ENCODE measurements at places on chromosomes 1 and 21.

GRCh38 chr1:242629396-242629795, 104.9 kb upstream of the PLD5 start:
- no peak for DNase-seq

DNA sequence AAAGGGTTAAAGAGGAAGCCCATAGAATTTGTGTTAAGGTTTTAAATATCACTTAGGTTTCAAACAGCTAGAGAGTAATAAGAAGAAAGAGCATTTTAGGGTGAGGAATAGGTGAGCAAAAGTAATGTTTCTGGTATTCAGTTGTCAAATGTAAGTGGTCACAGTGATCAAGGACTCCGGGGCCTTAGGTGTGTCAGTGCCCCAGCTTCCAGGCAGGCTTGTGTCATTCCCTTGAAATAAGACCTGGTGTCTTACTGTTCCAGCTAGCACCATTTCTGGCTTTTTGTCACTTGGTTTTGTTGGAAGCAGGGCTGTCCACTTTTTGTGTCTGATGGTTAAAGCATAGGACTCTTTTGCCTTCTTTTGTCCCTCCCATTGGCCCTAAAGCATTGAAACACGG, 69.6 kb downstream of the DYRK1A start:
- DNase-seq: no peak

- DNase-seq: no peak
Observed at GRCh38 chr1:234771642-234772344, 161.8 kb upstream of the IRF2BP2 start.

DNA sequence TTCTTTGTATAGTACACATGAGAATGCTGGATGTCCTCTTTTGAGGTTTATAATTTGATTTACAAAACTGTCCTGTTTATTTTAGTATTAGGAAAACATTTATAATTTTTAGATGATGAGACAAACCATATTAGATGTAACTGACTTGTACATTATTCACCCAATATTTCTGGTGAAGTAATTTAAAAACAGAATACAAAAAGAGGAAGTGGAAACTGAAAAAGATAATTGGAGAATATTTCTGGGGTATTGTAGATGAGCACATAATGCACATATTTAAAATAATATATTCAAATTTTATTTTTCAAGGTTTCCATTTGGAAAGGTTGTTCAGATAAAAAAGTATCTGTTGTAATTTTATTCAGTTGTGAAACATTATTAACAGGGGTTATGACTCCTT, 40.7 kb downstream of the XPR1 start:
- DNase-seq: no peak
